ENCODE measurements at places on chromosomes 6 and 20. TPM values are rescaled to one million over a fixed set of nuclear protein-coding genes. Genes with fewer than 3 reads are reported as not detected.
A peak's percentile ranks its signal among the peaks of the same experiment; 100 is the strongest.

TSHZ2 gene
- 1.3 TPM for total RNA-seq

DNAAF9 gene
- total RNA-seq = 3.5 TPM

CNKSR3 gene
- 14.9 TPM for total RNA-seq

- DNase-seq = no peak
Observed at GRCh38 chr6:114690625-114691024, 347.8 kb upstream of the HS3ST5 start.

DNA sequence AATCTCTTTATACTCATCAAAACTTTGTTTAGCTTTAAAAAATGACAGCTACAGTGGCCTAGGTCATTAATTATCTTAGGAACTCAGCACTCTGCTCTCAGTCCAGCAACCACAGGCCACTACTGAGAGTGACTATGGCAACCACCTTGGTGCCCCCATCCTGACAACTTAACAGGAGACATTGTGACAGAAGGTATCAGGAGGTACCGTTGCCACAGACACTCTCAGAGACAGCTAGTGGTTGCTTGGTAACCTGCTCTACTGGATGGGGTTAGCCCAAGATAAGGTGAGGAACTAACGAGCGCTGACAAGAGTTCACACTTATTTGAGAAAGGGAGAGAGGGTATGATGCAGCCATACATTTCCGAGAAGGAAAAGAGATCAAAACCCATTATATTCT lies 76.1 kb upstream of the TFAP2D start:
- no peak for DNase-seq

GRCh38 chr6:81766482-81767069 lies 14.1 kb upstream of the TENT5A start:
- peak; percentile 64 for DNase-seq

GRCh38 chr20:45179166-45179565 lies 4.5 kb downstream of the PI3 start:
- no peak for DNase-seq

DNA sequence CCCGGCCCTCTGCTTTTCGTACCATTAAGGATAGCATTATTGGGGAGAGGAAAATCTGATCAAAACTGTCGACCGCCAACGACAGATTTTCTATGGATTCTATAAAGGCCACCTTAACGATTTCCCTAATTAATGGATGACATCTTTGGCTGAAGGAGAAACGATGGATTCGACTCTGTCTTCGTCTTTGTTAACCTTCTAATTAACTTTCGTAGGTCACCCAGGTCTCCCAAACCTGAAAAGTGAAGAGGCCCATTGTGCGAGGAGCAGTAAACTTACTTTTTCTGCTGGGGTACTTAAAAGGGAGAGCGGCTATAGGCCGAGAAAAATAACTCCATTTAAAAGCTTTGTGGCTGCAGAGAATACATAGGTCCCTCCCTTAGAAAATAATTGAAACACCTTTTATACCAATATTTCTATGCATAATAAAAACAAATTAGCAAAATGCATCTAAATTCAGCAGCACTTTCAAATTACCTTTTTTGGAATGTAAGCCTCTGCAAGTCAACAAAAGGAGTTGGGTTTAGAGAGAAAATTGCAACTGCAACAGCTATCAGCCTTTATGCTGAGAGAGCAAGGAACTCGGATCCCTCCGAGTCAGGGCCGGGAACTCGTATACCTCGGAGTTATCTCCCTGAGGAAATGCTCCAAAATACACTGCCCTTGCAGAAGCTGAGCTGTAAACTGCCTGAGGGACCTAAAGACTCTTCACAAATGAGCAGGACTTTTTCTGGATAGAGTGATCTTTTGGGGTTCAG lies 31.4 kb upstream of the NR2E1 start:
- DNase-seq = no peak

GRCh38 chr6:163335671-163336545 lies 78.6 kb upstream of the QKI start:
- peak; percentile 75 for DNase-seq

DNA sequence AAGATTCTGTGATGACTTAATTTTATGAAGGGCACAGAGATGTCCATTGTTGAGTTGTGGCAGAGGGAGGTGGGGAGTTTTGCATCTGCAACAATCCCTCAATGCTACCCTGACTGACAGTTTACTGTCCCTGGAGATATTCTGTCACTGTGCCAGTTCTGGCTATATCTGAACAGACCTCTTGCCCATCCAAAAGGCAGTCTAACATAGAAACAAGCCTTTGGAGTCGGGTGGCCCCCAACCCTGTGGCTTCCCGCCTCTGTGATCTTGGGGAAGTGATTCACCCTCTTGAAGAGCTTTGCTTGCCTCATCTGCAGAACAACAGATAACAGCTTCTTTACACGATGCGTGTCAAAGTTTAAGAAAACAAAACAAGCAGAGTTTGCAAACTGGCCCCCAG lies 3.8 kb upstream of the E2F1 start:
- DNase-seq = peak; percentile 85

DNA sequence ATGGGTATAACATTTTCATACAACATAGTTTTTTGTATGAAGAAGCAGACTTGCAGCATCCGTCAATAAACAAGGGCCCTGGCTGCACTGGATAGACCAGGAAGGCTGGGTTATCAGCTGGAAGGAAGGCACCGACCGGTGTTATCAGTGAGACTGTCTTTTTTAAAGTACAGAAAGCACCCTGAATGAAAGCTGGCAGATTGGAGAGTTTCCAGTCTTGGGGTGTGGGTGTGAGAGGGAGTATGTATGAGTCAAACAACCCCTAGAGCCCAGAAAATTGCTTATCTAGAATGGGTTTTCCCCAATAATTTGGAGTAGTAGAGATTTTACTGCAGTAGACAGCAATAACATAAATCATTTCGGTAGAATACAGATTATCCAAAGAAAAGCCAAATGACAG lies 42.4 kb downstream of the TXLNB start:
- DNase-seq = no peak

- peak; percentile 36 for DNase-seq
Observed at GRCh38 chr6:53679446-53679933, 13.9 kb upstream of the KLHL31 start.

GRCh38 chr6:100001915-100002388 lies 7.9 kb upstream of the MCHR2 start:
- DNase-seq = peak; percentile 51

- no peak for DNase-seq
Observed at GRCh38 chr6:46690911-46691451, 3.3 kb downstream of the TDRD6 start.

GRCh38 chr20:10430000-10430466 lies 4.0 kb downstream of the MKKS start:
- DNase-seq = peak; percentile 30

DNA sequence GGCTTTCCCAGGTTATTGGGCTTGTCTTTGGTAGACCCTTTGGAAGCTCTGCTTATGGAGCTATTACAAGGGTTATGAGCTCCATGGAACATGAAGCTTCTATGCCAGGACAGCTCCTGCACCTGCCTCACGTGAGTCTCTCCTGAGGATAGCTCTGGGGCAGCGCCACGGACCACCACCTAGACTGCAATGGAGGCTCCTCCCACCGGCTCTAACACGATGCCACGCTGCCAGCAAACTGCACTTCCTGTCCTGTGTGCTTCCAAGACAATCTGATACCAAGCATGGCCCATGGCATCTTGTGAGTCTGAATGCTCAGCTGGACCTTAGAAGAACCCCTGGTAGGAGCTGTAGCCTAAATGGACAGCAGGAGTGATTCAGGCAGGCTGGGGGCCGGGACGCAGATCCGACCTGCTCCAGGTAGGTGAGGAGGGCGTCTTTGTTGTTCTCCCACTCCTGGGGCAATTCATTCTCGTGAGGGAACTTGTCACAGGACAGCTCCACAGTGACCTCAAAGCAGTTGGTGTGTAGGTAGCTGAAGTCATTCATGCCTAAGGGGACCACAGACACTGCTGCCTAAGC lies 5.5 kb downstream of the CPXM1 start:
- no peak for DNase-seq

DNA sequence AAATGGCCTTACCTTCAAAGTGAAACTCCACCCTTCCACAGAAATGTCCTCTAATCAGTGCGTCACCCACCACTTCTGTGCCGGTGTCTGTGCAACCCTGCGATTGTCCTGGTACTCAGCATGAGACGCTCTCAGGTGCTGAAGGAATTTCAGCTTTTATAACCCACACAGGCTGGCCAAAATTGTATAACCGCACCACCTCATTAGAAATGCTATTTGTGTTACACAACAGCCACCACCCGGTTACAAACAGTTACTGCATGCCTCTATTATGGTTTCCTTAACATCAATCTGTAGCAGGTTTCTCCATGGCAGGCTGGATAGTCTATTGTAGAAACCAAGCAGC lies 51.5 kb downstream of the SLC23A2 start:
- DNase-seq = no peak

DNA sequence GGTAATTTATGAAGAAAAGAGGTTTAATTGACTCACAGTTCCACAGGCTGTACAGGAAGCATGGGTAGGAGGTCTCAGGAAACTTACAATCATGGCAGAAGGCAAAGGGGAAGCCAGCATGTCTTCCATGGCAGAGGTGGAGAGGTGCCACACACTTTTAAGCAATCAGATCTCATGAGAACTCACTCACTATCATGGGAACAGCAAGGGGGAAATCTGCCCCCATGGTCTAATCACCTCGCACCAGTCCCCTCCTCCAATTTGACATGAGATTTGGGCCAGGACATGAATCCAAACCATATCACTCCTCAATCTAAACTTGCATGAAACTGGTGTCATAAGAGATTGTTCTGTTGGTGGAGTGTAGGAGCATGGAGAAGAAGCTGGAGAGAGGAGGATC lies 51.6 kb upstream of the CCN6 start:
- DNase-seq = no peak

- no peak for DNase-seq
Observed at GRCh38 chr6:53906842-53907241, 112.0 kb downstream of the LRRC1 start.

DNA sequence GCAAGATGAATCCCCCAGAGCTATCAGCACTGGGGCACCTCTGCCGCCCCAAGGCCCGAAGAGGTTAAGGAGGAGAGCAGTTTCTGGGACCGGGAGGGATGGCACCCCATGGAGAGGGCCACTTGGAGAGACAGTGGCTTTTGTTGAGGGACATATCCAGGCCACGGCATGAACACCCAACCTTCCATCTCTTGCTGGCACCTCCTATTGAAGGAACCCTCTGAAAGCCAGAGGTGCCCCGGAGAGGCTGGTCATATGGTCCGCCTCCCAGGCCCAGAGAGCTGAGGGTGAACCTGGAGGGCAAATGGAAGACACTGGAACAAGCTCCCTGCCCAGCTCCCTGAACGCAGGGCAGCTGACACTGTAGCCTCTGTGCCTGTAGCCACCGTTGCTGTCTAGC lies 167.0 kb downstream of the NFATC2 start:
- no peak for DNase-seq

DNA sequence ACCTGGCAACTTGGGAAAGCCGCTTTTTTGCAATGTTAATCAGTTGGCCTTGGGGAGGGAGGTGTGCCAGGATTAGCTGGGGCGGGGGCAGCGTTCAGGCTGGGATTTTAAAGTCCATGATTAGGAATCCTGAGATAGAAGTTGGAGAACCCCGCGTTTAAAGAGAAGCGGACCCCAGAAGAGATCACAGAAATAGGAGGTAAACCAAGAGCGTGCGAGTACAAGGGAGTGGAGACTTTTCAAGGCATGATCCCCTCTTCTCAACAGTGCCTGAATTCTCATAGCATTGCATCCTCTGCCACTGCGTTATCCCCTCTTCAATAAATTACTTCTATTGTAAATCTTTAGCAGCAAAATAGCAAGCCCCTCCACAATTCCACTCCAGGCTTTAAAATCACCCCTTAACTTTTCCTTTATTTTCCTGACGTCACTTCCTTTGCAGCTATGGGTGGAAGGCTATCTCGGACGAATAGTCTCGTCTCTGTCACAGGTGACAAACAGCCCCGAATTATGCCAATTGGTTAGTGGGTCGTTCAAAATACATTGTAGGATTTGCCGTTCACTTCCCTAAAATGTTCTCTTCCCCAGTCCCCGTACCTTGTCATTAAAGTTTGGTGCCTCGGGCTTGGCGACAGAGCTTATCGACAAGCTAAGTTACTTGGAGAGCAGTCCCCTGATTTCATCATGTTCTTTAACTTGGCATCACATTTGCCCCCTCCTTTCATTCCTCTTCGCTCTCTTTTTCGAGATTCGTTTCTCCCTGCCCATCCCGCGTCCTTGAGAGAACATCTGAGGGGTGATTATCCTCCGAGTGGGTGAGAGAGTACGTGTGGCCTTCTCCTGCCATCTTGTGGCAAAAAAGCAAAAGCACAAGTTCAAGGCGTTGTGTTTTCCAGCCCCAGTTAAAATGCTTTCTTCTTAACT lies 17.1 kb downstream of the OR2B2 start:
- peak; percentile 88 for DNase-seq

- DNase-seq = peak; percentile 36
Observed at GRCh38 chr6:47165918-47166317, 123.8 kb upstream of the ADGRF1 start.

DNA sequence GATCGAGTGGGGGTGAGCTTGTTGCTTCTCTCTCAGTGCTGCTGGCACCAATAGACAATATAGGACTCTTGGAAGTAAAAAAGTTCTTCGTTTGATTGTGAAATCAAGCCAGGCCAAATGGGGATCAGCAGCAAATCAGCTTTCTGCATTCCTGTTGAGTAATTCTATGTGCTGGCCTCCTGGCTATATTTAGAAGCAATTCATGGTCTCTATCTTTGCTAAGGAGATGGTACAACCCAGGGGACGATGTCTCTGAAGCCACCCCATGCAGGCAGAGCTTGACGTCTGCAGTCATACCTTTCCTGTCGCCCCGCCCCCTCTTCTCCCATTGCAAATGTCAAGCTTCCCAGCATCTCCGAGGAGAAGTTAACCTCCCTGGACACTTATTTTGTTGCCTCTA lies 199.1 kb downstream of the SCP2D1 start:
- no peak for DNase-seq

DNA sequence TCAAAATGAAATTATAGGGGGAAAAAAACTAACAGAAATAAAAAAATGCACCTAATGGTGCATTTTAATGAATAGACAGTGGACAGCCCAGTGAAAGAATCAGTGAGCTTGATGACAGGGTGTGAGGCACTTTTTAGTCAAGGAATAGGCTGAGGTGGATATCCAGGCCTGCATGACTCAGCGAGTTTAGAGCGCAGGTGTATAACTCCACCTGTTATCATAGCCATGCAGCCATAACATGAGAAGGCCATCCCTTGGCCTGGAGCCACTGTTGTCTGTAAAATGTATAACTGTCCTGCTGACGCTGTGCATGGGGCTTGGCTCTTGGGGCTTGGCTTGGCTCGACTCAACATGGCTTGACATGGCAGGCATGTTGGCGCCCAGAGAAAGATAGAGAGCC lies 331.5 kb upstream of the NOX3 start:
- DNase-seq = no peak

DNA sequence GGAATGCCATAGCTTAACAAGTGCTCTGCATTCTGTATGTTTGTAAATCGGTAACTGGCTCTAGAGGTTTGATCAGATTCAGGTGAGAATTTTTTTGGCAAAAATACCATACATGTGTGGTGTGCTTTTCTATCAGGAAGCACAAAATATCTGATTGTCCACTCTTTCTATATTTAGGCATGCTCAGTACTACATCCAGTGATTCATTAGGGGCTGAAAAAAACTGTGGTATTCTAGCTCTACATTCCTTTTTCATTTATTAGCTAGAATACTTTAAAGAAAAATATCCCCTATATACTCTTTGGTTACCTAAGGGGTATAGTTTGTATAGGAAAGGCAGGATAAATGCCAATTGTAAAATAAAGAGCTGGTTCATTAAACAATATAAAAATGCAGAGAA lies 10.6 kb upstream of the ELOVL2 start:
- DNase-seq = no peak

- DNase-seq = no peak
Observed at GRCh38 chr6:120083186-120083585, 733.6 kb upstream of the MAN1A1 start.

All from Daoy (cell line).